ENCODE measurements at places on chromosomes 2 and 18.

DNA sequence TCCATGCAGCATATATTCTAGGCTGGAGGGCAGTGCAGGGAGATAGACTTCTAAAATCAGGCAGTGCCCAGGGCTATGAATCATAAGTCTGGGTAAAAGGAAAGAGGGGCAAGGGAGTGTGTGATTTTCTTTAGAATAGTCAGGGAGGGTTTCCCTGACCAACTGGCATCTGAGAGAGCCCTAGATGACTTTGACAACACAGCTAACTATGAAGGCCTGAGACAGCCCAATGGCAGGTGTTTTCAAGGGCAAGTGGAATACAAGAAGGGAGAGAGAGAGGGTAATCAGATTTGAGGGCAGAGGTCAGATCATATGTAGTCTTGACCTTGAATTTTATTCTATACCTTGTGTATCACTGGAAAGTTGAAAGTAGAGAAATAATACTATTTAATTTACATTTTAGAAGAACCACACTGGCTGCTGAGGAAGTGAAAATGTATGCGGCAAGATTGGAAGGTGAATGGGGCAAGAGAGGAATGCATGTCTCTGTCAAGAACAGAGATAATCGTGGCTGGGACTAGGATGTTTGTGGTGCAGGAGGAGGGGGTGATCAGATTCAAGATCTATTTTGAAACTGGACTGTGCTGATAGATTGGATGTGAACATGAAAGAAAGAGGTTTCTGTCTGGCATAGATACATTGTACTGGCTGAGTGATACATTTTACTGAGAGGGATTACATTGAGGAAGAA is 1.9 kb upstream of the ITGB6 start:
- DNase-seq: no peak

- DNase-seq: no peak
Observed at GRCh38 chr18:54323970-54324369, 33.7 kb downstream of the STARD6 start.

DNA sequence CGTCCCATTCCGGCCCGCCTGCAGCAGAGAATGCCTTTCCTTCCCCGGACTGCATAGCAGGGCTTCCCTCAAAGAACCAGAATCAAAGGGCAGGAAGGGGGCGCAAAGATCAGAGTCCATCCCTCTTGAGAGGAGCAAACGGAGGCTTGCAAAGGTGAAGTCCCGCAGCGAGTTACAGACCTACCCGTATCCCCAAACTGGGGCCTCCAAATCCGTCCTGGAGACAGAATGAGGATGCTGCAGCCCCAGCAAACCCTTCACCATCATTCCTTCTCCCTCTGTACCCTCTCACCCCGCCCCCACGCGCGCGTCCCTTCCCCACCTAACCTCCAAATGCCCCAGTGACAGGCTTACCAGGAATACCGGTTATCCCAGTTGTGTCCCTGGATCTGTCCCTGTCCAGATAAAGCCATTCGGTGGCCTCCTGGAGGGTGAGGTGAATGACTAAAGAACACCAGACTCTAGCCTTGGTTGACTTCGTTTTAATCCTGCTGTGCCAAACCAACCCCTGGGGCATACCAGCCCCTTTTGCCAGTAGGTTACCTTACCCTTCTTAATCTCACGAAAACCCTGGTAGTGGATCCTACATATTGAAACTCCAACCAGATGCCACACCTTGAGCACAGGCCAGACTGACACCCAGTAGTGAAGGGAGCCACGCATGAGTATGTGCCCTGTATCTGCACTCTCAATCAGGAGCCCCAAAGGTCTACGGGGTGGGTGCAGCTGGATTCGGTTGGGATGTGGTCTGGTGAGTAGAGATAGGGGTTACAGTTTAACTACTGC is 961 bp upstream of the SLC40A1 start:
- no peak for DNase-seq

- no peak for DNase-seq
Observed at GRCh38 chr2:136356125-136357006, 238.4 kb upstream of the CXCR4 start.

DNA sequence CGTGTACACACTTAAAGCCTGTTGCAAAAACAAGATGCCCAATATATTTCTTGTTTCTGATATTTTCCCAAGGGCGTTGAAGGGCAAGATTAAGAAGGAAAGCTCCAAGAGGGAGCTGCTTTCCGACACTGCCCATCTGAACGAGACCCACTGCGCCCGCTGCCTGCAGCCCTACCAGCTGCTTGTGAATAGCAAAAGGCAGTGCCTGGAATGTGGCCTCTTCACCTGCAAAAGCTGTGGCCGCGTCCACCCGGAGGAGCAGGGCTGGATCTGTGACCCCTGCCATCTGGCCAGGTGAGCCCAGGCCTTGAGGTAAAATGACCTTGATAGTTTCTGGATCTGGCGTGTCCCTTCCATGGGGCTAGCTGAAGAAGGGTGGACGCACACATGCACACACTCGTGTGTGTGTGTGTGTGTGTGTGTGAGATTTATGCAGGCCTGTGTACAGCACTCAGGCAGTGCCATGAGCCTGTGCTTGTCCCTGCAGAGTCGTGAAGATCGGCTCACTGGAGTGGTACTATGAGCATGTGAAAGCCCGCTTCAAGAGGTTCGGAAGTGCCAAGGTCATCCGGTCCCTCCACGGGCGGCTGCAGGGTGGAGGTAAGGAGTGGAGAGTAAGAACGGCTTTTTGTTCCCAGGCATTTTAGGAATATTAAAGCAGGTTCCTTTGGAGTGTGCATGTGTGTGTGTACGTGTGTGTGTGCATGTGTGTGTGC is 23.6 kb downstream of the MLPH start:
- no peak for DNase-seq

DNA sequence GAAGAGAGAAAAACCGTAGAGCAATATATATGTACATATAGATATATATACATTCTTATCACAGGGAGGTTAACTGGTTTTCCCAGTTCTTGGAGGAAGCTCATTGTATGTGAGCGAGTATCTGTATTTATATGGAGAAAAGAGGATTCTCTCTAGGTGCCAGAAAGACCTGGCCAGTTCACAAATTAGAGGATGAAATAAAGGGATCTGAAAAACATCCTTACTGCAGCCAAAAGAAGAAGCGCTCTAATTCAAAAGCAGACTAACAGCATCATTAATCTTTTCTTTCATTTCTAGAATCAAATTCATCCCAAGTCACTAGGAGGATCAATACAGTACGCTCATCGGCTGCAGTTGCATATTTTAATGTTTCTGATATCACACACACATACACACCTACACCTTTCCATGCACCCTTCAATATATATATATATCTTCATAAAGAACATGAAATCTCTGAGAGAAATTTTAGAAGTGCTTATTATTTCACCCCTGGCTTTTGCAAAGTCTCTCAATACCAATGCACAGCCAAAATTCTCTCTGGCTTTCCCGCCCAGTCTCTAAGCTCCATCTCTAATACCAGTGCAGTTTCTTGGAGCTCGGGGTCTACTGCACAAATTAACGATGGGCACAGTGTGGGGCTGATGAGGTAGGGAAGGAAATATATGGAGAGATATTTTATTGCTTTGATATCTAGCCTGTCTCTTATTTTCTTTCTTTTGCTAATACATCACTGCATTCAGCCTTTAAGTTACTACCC is 731 bp downstream of the NRXN1 start:
- no peak for DNase-seq

DNA sequence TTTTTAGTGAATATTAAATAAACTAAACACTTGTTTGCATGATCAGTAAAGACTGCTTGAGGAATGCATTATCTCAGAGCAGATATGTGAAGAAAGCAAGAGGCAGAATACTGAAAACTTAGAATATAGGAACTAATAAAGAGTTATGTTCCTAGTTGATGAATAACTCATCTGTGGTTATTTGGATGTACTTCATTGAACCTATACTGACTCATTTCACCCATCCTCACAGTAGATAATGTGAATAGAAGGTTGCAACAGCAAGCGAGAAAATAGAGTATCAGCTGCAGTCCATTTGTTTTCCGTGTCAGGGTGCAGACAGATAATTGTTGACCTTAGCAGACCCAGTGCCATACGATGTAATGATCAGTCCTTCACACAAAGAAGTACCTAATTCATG is 945.7 kb upstream of the LRRTM1 start:
- no peak for DNase-seq

DNA sequence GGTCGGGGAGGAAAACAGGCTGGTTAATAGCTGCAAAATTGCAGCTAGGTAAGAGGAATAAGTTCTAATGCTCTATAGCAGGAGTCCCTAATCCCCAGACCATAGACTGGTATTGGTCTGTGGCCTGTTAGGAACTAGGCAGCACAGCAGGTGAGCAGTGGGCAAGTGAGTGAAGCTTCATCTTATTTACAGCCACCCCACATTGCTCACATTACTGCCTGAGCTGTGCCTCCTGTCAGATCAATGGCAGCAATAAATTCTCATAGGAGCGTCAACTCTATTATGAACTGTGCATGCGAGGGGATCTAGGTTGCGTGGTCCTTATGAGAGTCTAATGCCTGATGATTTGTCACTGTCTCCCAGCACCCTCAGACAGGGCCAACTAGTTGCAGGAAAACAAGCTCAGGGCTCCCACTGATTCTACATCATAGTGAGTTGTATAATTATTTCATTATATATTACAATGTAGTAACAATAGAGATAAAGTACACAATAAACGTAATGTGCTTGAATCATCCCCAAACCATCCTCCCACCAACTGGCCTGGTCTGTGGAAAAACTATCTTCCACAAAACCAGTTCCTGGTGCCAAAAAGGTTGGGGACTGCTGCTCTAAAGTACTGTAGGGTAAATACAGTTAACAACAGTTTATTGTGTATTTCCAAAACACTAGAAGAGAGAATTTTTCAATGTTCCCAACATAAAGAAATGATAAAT is 91.7 kb upstream of the TFCP2L1 start:
- DNase-seq: no peak

DNA sequence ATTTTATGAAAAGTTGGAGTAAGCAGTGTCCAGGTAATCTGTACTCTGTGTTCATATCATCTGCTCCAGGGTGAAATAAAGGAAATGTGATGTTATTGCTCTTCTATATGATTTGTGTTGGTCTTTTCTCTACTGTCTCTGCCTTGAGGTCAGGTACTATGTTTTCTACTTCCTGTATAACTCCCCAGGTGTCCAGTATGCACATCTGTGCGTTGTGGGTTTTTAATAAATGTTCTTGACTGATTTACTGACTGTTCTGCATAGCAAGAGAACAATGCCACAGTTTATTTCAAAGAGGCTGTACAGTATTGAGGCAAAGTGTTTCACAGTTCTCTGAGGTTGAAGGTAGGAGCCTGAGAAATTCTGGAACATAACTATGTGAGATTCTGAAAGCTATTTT is 89.7 kb downstream of the BABAM2 start:
- DNase-seq: no peak

DNA sequence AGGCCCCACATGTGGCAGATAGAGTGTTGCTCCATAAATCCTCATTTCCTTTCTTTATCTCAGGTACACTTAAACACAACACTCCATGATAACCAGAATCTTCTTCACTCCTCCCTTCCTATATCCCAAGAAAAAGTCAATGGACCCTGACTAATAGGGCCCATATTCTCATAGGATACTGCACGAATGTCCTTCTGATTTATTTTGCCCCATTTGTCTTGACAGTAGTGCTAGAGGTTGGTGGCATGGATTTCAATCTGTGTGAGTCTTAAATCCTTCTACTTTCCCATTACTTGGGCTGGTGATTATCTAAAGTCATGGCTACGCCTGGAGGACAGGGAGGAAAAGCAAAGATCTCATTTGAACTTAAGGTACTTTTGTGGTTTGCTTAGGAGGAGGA is 156.0 kb downstream of the ACOXL start:
- no peak for DNase-seq

DNA sequence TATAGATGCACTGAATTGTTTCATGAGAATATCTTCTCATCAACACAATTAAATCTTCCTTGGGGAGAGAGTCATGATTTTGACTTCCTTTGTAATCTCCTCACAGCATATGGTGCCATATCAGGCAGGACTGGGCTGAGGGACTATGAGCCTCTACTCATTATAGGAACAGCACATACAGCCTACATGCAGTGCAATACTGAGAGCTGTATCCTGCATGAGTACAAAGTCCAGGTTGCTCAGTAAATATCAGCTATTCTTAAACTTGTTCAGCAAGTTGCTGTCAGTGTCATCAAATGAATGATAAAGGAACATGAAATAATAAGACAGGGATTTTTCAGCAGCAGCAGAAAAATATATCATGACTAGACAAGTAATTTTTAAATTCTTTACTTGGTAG is 10.8 kb downstream of the DLGAP1 start:
- no peak for DNase-seq

- no peak for DNase-seq
Observed at GRCh38 chr18:38635709-38636430, 1070.3 kb upstream of the CELF4 start.

GRCh38 chr2:96493072-96493471 is 12.1 kb downstream of the NEURL3 start:
- no peak for DNase-seq

- no peak for DNase-seq
Observed at GRCh38 chr2:174486563-174487107, at the start of gene GPR155. TSS of gene GPR155 (minus strand) at chr2:174487029. CDS start at chr2:174481956, 5,073 bp downstream.

- DNase-seq: peak; percentile 30
Observed at GRCh38 chr2:241271706-241272302, 43.7 kb downstream of the HDLBP start.

DNA sequence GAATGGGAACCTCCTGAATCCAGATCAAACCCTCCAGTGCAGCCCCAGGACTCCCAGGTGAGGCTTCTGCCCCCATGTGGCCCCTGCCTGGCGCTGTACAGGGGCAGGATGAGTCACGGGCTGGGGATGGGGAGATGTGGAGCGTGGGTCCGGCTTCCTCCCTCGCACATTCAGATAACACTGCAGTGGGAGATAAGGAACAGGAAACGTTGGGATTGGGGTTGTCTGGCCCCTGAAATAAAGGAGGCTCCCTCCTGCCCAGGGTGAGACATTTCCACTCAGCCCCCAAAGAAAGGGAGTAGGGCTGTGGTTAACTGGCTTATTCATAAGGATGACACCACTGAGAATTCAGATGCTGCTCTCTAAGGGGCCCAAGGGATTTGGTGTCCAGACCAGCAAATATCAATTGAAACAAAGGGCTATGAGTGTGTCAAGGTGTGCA is 30.7 kb downstream of the IGFBP5 start:
- DNase-seq: no peak

DNA sequence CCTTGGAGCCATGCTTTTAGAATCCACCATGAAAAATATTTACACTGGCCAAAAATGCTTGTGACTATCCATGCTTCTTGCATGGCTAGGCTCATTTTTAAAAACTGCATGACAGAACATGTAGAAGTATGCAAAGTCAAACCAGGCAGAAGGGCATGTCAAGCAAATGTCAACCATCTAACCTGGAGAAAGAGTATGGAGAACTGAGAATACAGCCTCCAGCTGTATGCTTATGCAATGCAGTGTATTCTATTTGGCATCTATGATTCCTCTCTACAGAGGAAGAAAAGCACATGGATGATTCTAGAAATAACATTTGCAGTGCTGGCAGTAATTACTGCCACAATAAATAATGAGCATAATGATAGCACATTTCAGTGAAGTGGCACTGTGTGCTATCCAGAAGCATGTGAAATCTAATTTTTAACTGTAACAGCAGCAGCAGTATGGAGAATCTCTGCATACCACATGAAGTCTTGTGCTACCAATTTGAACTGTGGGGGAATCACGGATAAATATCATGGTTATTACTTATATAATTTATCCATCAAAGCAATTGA is 87.3 kb upstream of the CCDC141 start:
- DNase-seq: no peak

GRCh38 chr2:52821631-52822030 is 946.0 kb upstream of the CHAC2 start:
- no peak for DNase-seq

GRCh38 chr18:79819064-79819967 is 21.6 kb downstream of the KCNG2 start:
- DNase-seq: no peak

GRCh38 chr18:11179959-11180519 is 30.7 kb upstream of the PIEZO2 start:
- DNase-seq: no peak

All from activated CD4-positive, alpha-beta T cell treated with anti-CD3 and anti-CD28 coated beads, Interleukin-2, amount 50 U/mL, for 24 hours (primary cell).